ENCODE measurements at places on chromosomes 3 and 15. TPM values are rescaled to one million over a fixed set of nuclear protein-coding genes. Genes with fewer than 3 reads are reported as not detected.
A peak's percentile ranks its signal among the peaks of the same experiment; 100 is the strongest.

Gene DALRD3
- 22.5 TPM for total RNA-seq

Gene MORC1
- not detected for total RNA-seq

Gene CPNE9
- 0.13 TPM for total RNA-seq

Gene BNC1
- total RNA-seq = not detected

Gene MST1
- total RNA-seq = 14.0 TPM

Gene RAB6B
- 49.2 TPM for total RNA-seq

- DNase-seq = no peak
- H3K4me3 ChIP-seq = no peak overlapping the region
- H3K27me3 ChIP-seq = peaks cover 7% of the 10 kb centered on the region
- H3K4me1 ChIP-seq = no peaks in the 10 kb centered on the region
- no peaks in the 10 kb centered on the region for H3K36me3 ChIP-seq
Observed at GRCh38 chr3:197562398-197563251, 6.9 kb upstream of the BDH1 start.

- no peaks in the 10 kb centered on the region for H3K4me1 ChIP-seq
- H3K27ac ChIP-seq = no peak overlapping the region
- H3K27me3 ChIP-seq = no peaks in the 10 kb centered on the region
Observed at GRCh38 chr3:64438812-64439211, 213.5 kb upstream of the PRICKLE2 start.

DNA sequence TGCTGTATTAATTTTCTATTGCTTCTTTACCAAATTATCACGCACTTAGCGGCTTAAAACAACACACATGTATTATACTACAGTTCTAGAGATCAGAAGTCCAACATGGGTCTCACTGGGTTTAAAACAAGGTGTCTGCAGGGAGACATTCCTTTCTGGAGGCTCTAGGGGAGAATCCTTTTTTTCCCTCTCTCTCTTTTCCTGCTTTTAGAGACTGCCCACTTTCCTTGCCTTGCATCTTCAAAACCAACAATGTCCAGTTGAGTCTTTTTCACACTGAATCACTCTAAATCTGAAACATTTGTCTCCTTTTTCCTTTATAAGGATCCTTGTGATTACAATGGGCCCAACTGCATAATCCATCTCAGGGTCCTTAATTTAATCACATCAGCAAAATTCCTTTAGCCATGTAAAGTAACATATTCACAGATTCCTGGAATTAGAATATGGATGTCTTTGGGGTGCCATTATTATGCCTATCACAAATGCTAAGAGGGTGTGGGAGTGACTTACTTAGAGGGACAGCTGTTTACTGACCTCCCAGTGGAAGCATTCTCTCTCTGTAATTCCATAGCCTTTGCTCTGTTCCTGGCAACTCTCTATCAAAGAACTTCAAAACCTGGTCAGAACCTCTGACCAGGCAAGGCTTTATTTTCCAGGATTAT is 21.8 kb downstream of the CD200 start:
- H3K27me3 ChIP-seq = no peaks in the 10 kb centered on the region
- no peak overlapping the region for H3K4me3 ChIP-seq
- no peak for DNase-seq

GRCh38 chr3:14278799-14279625 is 100.4 kb downstream of the LSM3 start:
- H3K36me3 ChIP-seq = no peaks in the 10 kb centered on the region
- H3K27ac ChIP-seq = peak overlapping the region; percentile 51

- H3K4me3 ChIP-seq = no peak overlapping the region
- DNase-seq = no peak
- H3K27ac ChIP-seq = no peak overlapping the region
- peaks cover 6% of the 10 kb centered on the region for H3K4me1 ChIP-seq
- H3K36me3 ChIP-seq = no peaks in the 10 kb centered on the region
Observed at GRCh38 chr15:100113351-100114080, 228.3 kb downstream of the ADAMTS17 start.

GRCh38 chr3:32374788-32375595 is 16.7 kb upstream of the CMTM7 start:
- no peaks in the 10 kb centered on the region for H3K36me3 ChIP-seq
- peak; percentile 42 for DNase-seq
- H3K27ac ChIP-seq = no peak overlapping the region
- H3K4me1 ChIP-seq = no peaks in the 10 kb centered on the region

- no peaks in the 10 kb centered on the region for H3K4me1 ChIP-seq
- no peak for DNase-seq
- H3K27me3 ChIP-seq = no peaks in the 10 kb centered on the region
- peaks cover 25% of the 10 kb centered on the region for H3K36me3 ChIP-seq
- H3K27ac ChIP-seq = no peak overlapping the region
Observed at GRCh38 chr15:79322945-79323344, 12.0 kb downstream of the TMED3 start.

DNA sequence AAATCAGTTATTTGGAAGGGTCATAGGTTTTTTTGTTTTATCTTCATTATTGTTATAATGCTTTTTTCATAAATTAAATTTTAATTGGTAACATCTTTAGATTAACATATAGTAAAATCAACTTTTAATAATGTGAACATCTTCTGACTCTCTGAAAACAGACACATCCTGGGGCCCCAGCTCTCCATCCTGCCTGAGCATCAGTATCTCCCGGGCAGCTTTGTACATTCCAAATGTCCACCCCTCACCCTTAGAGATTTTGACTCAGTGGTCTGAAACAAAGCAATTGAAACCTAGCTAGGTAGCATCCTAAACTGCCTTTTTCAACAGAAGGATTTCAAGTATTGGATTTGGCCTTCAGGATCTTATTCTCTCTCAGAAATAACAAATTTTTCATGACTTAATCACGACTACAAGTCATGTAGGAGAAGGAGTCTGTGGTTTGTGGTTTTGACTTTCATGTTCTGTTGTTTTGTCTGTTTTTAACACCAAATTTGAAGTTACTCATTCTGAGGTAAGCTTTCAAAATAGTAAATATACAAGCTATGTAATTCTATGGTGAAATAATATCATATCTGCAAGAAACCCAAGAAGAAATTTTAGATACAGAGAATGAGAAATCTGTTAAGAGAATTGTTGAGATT is 147.3 kb upstream of the UBE2E2 start:
- no peak overlapping the region for H3K27ac ChIP-seq
- H3K27me3 ChIP-seq = no peaks in the 10 kb centered on the region
- H3K4me1 ChIP-seq = no peaks in the 10 kb centered on the region
- H3K4me3 ChIP-seq = no peak overlapping the region
- H3K36me3 ChIP-seq = no peaks in the 10 kb centered on the region
